T-helper 9 cell (primary cell): ENCODE measurements at places on chromosomes 7 and 10.

GRCh38 chr7:47149971-47150370 is 431.9 kb downstream of the TNS3 start:
- no peak for DNase-seq

DNA sequence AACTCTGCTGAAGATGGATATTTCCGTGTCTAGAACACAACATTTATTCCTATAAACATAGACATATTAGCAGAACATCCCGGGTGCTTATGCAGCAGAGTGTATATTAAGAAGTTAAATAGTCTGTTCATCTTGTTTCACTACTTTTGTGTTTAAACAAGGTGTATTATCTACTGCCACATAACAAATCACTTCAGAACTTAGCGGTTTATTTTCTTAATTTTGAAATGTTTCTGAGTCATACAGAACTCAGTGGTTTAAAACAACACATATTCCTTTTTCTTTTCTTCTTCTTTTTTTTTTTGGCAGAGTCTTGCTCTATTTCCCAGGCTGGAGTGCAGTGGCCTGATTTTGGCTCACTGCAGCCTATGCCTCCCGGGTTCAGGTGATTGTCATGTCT is 25.8 kb downstream of the DENND10 start:
- DNase-seq = no peak

DNA sequence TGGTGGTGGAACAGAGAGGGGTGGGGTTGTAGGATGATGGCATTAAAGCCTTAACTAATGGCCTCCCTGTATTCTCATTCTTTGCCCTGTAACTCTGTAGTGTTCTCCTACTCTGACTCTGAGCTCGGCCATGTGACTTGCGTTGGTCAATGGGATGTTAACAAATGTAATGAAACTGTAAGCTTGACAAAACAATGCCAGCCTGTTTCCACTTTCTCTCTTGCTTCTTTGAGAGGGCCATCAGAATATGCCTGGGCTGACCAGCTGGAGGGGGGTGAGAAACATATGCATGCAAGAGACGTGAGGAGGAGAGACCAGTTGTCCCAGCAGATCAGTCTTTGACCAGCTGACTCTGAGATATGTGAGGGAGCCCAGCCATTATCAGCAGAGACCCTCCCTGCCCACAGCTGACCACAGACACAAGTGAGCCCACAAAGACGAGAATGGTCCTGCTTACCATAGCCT is 100.6 kb downstream of the ICA1 start:
- no peak for DNase-seq

DNA sequence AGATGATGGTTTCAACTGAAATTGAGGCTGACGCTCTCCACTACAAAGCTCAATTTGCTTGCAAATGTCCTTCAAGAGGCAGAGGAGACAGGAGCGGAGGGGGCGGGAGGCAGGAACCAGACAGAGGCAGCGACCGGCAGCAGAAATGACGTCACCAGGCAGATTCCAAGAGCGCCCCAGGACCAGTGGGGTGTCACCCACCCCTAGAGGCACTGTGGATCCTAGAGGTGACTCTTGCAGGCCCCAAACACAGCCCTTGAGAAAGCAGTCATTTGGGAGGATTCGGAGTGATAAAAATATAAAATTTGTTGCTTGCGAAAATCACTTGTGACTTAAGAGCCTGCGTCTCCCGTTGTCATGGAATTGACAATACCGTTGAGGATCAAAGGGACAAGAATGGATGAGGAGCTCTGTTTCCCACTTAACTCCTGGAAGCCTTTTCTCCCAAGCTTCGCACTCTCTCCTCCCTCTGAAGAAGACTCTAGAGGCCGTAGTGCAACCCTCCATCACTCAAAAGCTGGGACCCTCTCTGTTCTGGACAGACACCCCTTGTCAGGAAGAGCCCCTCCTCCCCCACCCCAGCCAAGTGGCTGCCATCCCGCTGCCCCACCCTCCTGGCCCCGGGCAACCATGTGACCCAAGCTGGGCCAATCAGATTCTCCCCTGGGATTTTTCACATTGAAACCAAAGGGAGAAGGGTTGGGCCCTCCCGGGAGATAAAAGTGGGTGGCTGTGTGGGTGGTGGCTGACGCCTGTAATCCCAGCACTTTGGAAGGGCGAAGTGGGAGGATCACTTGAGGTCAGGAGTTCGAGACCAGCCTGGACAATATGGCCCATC is 16.3 kb upstream of the SLC29A4 start:
- DNase-seq = no peak

GRCh38 chr7:43148161-43148731 is 35.8 kb downstream of the HECW1 start:
- DNase-seq = no peak

DNA sequence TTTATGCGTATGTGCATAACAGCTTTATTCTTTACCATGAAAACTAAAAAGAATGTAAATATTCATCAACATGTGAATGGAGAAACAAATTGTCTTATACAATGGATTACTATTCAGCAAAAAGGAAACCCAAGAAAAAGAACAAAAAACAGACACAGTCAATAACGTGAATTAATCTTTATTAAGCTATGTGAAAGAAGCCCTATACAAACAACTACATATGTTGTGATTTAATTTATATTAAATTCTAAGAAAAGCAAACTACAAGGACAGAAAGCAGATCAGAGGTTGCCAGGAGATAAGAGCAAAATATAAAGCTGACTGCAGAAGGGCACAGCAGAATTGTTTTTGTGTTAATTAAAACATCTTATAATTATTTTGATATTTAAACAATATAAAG is 756.4 kb upstream of the MBL2 start:
- DNase-seq = no peak

DNA sequence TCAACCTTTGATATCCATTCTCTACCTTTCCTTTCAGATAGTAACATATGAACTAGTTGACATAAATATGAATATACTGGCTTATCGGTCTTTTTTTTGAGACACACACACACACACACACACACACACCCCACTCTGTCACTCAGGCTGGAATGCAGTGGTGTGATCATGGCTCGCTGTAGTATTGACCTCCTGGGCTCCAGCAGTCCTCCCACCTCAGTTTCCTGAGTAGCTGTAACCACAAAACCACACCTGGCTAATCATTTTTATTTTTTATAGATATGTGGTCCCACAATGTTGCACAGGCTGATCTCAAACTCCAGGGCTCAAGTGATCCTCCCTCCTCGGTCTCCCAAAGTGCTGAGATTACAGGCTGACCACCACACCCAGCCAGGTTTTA is 14.2 kb upstream of the NT5C3A start:
- DNase-seq = no peak

GRCh38 chr10:95651346-95652060 is 5.0 kb downstream of the ALDH18A1 start:
- no peak for DNase-seq

- DNase-seq = no peak
Observed at GRCh38 chr7:74173074-74173473, 1.1 kb upstream of the EIF4H start.

GRCh38 chr7:94571816-94572215 is 62.2 kb downstream of the CASD1 start:
- DNase-seq = no peak

DNA sequence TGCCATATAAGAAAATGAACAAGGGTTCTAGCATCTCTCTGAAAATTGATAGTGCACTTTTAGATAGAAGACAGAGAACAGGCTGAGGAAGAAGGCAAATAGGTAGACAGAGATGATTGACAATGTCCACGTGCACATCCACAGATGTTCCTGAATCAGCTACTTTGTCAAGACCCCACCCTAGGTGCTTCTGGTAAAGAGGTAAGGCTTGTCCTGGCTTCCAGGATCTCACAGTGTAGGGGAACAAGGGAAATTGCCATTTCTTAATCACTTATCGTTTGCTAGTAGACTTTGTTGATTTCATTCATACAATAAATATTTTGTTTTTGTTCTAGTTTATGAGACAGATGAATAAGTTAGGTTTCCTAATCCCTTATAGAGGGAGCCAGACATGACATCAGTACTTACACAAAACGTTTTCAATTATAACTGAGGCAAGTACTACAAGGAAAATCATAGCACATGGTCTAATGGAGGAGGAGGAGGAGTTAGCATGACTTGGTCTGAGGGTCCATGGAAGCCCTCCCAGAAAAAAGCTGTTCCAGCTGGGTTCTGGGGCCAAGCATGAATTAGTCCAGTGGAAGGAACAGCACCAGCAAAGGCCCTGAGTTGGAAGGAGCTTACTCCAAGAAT is 115.9 kb upstream of the ARID5B start:
- DNase-seq = no peak

DNA sequence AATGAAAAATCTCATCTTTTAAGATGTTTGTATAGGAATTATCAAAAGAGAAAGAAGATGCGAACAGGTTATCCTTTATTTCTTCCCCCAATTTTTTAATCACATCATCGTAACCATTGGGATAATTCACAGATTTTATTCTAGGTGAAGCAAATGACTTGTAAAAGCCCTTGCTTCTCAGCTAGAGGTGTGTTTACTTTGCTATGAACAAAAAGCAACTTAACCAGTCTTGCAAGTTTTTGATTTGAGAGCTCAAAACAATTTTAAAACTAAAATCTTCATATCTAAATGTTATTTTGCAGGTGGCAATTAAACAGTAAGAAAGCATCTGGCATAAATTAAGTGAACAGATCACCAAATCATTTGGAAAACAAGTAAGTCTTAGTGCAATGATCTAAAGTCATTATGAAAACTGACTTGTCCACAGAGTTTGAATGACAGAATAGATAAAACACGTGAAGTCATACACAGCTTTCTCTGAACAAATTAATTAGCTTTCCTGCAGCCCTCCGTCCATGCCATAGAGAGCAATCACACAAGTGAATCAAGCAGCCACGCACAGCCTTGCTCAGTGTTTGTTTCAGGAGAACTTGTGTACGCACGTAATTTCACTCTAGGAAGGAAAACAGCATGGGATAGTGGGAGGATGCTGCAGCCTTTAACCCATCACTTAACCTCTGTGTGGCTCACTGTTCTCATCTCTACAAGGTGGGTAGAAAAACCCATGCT is 85.0 kb upstream of the ZNF800 start:
- DNase-seq = no peak

DNA sequence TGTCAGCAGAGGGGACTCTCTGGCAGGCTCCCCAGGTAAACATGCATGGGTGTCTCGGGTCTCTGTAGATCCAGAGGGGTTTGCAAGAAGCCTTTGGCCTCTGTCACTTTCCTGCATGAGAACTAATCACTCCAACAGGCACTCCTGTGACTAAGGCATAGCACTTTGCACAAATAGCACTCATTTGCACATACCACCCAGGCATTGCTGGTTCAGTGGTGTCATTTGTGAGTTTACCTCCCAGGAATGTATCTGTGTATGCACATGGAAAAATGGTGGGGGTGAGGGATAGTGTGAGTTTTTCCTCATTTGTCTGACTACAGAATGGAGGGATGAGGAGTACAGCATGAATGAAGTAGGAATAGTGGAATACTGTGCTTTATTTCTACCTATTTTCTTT is 39.5 kb downstream of the CNNM1 start:
- DNase-seq = no peak

- DNase-seq = no peak
Observed at GRCh38 chr7:100093054-100093453, 4.3 kb downstream of the COPS6 start.

DNA sequence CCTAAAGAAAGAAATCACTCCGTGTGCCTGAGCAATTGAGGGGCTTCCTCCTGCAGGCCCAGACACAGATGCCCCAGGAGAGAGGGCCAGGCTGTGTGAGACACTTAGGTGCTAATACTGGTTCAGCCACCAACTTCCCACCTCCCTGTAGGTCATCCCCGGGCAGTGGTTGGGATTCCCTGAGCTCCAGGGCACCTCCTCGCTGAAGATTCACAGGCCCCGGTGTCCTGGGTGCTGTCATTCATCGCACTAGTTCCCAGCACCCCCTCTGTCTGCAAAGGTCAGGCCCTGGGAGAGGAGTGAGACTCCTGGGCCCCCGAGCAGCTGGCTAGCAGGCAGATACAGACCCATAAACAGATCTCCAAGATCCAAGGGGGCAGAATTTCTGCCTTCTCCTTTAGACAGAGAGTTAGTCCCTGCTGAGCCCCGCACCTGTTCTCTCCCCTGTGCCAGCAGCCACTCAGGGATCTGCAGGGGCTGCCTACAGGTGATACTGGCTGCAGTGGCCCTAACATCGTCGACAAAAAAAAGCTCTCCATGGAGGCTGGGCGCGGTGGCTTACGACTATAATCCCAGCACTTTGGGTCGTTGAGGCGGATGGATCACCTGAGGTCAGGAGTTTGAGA is 38.2 kb upstream of the GTF2I start:
- DNase-seq = no peak

- DNase-seq = no peak
Observed at GRCh38 chr7:30850426-30850825, 61.2 kb upstream of the AQP1 start.

DNA sequence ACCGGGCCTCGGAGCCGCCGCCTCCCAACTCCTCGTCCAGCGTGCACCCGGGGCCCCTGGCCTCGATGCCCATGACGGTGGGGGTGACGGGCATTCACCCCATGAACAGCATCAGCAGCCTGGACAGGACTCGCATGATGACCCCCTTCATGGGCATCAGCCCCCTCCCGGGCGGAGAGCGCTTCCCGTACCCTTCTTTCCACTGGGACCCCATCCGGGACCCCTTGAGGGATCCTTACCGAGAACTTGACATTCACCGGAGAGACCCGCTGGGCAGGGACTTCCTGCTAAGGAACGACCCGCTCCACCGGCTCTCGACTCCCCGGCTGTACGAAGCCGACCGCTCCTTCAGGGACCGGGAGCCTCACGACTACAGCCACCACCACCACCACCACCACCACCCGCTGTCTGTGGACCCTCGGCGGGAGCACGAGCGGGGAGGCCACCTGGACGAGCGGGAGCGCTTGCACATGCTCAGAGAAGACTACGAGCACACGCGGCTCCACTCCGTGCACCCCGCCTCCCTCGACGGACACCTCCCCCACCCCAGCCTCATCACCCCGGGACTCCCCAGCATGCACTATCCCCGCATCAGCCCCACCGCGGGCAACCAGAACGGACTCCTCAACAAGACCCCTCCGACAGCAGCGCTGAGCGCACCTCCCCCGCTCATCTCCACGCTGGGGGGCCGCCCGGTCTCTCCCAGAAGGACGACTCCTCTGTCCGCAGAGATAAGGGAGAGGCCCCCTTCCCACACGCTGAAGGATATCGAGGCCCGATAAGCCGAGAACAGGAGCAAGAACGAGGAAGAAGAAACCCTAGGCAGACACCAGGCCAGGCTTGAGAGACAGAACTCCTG is 341.5 kb upstream of the GALNT17 start:
- no peak for DNase-seq
